ENCODE measurements at places on chromosomes 5 and 9.

GRCh38 chr5:179296150-179296821 lies 49.0 kb downstream of the ADAMTS2 start:
- no peak for DNase-seq

GRCh38 chr5:158013939-158014338 lies 155.0 kb upstream of the CLINT1 start:
- no peak for DNase-seq

- DNase-seq = no peak
Measured at GRCh38 chr9:73269430-73270101, 117.9 kb downstream of the ANXA1 start.

- no peak for DNase-seq
Measured at GRCh38 chr5:95725937-95726810, 5.0 kb upstream of the RHOBTB3 start.

- no peak for DNase-seq
Measured at GRCh38 chr5:36029914-36030313, 36.8 kb downstream of the UGT3A2 start.

GRCh38 chr5:84213212-84213611 lies 171.5 kb downstream of the EDIL3 start:
- no peak for DNase-seq

- no peak for DNase-seq
Measured at GRCh38 chr5:122368510-122369251, 56.6 kb downstream of the SNCAIP start.

DNA sequence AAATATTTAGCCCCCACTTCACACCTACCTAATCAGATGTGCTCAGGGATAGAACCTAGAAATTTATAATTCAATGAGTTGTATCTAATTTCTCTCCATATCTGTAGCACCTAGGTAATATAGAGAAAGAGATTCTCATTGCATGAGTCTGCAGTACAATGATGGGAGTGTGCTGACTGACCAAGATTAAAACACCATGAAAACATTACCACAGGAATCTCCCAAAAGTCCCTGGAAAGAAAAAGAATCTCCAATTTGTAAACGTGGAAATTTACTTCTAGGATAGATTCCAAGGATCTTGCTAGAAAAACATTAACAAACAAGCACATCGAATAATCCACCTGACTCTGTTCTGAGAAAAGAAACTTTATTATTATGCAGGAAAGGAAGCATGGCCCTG lies 45.0 kb upstream of the DMRTA1 start:
- no peak for DNase-seq

DNA sequence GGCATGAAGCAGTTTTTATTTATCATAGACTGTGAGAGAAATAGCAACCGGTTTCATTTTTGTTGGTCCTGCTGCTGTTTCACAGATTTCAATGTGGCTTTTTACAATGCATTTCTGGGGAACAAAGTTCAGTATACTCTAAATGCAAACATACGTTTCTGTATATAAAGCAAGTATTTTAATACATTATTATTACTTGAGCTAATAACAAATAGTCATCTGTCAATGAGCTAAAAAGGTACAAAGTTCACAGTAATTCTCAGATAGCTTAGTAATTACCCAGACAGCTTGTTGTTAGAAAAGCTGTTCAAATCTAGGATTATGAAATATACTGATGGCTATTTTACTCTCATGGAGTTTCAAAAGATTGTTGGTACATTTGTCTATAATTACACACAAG lies 50.8 kb downstream of the PBX3 start:
- DNase-seq = no peak

DNA sequence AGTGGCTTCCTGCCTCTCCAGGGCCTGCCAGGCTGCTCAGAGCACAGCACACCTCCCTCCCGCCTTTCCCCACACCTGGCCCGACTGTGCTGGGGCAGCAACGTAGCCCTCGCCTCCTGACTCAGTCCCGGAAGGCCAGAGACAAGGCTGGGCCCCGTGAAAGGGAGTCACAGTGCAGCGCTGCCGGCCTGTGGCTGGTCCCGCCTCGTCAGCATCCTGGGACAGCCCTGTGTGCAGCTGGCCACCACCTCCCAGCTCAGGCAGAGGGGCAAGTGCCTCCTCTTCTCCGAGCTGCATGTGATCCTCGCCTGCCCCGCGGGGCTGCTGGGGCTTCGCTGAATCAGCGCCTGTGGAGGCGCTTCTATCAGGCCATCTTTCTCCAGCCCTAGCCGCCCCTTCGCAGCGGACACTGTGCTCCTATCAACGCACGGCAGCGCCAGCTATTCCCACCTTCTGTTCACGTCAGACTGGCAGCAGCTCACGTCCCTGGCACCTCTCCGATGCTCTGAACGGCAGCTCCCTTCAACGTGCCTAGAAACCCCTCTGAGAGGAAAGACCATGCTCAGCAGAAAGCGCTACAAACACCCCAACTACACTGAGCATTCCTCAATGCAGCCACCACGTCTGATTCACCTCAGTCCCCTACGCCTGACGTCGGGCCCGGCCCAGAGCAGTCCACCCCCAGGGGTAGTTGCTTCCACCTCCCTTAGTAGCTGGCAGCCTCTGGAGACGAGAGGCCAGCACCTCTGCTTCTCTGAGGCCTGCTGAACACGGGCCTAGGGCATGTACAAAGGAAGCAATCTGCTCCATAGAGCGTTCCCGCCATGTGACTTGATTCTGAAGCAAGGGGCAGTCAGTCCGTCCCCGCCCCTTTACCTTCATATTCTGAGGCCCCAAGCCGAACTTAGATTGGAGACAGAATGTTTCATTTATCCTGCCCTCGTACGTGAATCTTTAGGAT lies 78.8 kb downstream of the GPR21 start:
- no peak for DNase-seq

DNA sequence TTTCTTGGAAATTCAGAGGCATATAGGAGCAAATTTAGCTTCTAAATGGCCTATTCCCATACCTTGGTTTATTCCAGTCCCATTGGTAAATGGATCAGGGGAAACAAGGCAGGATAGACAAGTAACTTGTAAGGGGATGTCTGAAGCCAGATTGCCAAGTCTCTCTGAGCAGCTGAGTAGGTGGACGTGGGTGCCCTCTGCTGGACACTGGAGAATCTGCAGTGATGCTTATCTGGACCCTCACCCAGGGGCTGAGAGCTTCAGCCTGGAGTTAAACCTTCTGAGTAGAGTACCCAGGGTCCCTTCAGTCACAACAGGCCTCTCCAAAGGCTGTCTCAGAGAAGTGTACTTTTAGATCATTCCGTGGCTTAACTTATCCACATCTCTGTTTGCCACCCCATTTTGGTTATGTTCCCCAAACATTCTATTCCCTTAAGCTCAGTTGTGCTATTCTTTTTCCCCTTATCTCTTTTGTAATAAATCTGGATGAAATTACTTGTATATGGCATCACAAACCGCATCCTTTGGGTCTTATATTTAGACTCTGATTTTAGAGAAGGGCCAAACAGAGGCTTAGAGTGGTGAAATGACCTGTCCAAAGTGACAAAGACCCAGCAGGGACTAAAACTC lies 218.3 kb upstream of the GLRA1 start:
- DNase-seq = peak; percentile 33

DNA sequence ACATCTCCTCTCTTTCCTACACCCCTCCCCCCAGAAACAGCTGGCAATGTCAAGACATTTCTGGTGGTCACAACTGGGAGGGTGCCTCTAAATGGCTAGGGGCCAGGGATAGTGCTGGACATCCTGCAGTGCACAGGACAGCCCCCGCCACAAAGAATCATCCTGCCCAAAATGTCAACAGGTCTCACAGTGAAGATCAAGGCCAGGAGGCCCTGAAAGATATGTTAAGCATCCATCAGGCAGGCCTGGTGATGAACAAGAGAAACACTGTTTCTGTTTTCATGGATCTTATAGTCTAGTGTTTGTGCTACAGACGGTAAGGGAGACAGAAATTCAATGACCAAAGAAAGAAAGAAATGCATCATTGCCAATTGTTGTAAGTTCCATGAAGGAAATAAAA lies 45.9 kb downstream of the WWC1 start:
- DNase-seq = no peak

DNA sequence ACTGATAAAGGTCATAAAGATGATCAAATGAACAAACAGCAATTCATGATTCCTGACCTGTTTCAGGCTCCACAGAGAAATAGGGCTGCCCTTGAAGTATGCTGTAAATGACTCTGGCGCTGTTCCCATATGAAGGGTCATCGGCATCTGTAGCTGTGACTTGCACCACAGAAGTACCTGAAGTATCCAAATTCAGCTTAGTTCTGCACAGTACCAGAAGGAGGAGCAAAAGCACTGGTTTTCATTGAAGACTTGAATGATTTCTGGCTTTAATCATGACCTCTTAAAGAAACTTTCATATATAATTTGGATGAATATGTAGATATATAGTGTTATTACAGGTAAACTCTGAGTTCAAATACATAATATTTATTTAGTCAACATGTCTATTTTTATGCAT lies 109.1 kb downstream of the CDH10 start:
- DNase-seq = no peak

DNA sequence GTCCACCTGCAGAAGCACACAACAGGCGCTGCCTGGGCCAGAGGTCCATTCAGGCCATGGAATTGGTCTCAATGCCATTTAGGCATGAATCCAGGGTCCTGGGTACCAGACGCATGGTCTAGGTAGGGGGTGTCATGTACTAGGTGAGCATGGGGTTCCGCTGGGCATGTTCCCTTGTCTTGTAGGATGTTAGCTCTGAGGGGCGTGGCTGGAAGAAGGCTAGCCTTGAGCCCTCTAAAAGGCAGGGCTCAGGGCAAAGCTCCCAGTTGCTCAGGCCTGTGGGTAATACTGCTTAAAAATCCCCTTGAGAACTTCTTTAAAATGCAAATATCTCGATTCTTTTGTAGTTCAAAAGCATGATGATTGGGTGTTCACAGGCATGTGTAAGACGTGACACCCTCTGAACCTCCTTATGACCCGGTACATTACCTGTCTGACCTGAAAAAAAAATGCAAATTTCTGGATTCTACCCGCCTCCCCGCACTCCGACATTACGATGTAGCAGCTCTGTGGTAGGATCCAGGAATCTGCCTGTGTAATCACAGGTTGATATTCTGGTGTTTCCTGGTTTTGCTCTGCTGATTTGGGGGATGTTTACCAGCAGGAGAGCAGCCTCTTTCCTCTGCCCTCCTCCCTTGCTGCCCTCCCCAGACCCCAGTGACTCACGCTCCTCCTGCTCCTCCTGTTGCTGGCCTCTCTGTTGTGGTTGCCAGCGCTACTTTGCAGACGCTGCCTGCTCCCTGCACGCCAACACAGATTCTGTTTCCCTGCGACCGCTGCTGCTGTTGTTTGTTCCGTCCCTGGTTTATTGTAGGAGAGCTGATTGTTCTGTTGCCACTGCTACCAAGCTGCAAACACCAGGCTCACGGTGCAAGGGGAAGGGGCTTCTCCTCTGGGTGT lies 5.7 kb downstream of the TMC1 start:
- peak; percentile 51 for DNase-seq

- DNase-seq = no peak
Measured at GRCh38 chr5:144436007-144436406, 265.3 kb downstream of the KCTD16 start.

GRCh38 chr9:90815944-90816357 lies 14.3 kb downstream of the SYK start:
- DNase-seq = no peak

- DNase-seq = no peak
Measured at GRCh38 chr5:150619359-150620230, 20.9 kb upstream of the SYNPO start.

DNA sequence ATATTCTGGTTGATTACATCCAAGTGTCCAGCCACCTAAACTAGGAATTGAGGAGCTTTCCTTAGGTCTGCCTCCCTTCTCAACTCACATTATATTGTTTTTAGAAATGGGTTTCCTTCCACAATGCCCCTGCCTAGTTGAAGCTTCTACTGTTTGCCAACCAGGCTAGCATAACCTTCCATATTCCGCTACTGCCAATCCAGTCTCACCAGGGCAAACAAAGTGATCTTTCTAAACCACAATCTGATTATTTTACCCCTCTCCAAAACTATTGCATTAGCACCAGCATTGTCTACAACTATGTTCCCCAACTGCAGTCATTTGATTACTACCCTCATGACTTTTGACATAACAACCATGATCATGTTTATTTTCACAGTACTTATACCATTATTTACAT lies 115.8 kb upstream of the RASEF start:
- DNase-seq = no peak

GRCh38 chr9:107620236-107620635 lies 130.7 kb upstream of the KLF4 start:
- DNase-seq = no peak

GRCh38 chr9:99595796-99596195 lies 225.9 kb upstream of the NR4A3 start:
- DNase-seq = no peak

GRCh38 chr5:75466006-75466716 lies 45.3 kb downstream of the CERT1 start:
- DNase-seq = no peak

DNA sequence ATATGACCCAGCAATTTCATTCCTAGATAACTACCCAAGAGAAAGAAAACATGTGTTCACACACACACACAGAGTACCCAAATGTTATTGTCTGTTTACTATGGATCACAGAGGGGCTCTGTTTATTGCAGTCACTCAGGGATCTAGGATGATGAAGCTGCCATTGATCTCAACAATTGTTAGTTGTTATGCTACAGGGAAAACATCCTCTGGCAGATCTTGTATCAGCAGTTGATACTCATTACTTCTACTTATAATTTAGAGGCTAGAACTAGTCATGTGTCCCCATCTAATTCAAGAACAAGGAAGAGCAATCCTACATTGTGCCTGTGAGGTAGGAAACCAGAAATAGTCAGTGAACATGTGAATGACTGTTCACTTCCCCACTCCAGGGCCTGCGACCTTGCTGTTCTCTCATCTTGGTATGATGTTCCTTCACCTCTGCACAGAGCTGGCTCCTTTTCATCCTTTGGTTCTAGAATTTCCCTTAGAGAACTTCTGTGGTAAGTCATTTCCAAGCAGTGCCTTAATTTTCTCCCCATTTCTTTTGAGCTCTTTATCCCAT lies 30.3 kb downstream of the NMUR2 start:
- DNase-seq = no peak

DNA sequence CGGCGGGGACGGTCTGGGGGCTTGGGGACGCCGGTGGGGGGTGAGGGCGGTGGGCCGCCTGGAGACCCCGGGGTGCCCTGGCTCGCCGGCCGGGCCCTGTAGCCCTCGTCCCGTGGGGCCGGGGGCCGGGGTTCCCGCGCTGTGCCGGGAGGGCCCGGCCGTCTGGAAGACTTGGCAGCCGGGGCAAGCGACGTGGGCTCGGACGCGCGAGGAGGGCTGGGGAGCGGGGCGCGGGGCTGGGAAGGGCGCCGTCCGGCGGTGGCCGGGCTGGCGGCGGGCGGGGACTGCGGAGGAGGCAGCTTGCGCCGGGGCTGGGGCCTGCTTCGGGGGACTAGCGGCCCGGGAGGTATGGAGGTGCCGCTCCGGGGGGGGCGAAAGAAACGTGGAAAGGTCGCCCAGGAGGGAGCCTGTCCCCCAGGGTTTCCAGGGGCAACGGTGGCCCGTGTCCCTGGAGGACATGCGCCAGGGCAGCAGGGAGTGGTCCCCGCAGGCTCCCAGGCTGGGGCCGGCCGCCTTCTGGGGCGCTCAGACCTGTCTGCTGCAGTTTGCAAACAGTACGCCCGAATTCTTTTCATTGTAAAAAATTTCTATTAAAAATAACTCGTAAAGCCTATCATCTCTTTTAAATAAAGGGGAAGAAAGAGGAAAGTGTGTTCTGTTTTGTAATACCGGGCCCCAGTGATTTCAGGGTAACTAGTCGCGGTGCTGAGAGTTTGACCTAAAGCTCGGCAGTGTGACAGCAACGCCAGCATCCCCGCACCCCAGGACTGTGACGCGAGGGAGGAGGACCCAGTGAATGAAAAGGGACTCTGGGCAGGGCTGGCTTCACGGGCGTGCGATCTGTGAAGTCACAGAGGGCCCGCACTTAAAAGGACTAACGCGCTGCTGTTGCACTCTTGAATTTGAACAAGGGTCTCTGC lies 752 bp upstream of the ANKH start:
- peak; percentile 27 for DNase-seq

GRCh38 chr5:133919148-133920136 lies 49.0 kb downstream of the C5orf15 start:
- no peak for DNase-seq
